Naive thymus-derived CD4-positive, alpha-beta T cell (primary cell): ENCODE measurements at places on chromosomes 12 and 14. TPM values are rescaled to one million over a fixed set of nuclear protein-coding genes. Genes with fewer than 3 reads are reported as not detected.

POTEG gene
- not detected for total RNA-seq

TDRD9 gene
- not detected in 2 replicates for total RNA-seq

FOXG1 gene
- total RNA-seq = not detected

BRMS1L gene
- 5.8 TPM for total RNA-seq

RNASE7 gene
- total RNA-seq = not detected
